ENCODE measurements at places on chromosomes 1 and 21.

GRCh38 chr1:207363871-207364270, 42.4 kb downstream of the CD55 start:
- no peak for DNase-seq

GRCh38 chr1:81582467-81582986, 218.2 kb upstream of the ADGRL2 start:
- DNase-seq, result no peak

- no peak for DNase-seq
These were observed 77.4 kb downstream of the NPHP4 start for GRCh38 chr1:5914676-5915365.

DNA sequence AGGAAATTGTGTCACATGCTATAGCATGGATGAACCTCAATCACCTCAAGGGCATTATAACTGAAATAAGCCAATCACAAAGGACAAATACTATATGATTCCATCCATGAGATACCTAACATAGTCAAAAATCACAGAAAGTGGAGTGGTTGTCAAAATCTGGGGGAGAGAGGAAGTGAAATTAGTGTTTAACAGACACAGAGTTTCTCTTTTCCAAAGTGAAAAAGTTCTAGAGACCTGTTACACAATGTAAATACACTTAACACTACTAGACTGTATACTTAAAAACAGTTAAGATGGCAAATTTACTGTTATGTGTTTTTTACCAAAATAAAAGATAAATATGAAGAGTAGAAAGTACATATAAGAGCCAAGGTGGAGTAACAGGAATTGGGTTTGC, 31.8 kb downstream of the ZNF644 start:
- no peak for DNase-seq

- no peak for DNase-seq
These were observed 6.0 kb downstream of the DLGAP3 start for GRCh38 chr1:34923490-34923889.

Measured in fibroblast of skin of left quadriceps (primary cell).